Vagina (tissue), 2 donors: ENCODE measurements at places on chromosomes 5 and 9.

DNA sequence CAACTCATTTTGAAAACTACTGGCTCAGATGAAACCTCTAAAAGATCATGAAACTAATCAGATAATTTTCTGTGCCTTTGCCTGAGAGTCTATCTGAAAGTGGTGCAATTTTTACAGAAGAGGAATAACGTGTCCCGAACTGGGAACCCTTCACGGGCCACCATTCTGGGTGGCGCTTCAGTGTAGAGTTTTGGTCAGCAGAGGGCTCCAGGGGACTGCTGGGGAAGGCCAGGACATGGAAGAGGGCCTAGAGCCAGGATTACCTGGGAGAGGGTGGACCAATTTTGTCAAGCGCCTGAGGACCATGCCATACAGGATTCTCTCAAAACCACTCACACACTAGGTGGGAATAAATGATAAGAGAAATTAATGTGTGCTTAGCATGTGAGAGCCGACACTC lies 49.7 kb upstream of the PLEKHG4B start:
- DNase-seq: no peak

DNA sequence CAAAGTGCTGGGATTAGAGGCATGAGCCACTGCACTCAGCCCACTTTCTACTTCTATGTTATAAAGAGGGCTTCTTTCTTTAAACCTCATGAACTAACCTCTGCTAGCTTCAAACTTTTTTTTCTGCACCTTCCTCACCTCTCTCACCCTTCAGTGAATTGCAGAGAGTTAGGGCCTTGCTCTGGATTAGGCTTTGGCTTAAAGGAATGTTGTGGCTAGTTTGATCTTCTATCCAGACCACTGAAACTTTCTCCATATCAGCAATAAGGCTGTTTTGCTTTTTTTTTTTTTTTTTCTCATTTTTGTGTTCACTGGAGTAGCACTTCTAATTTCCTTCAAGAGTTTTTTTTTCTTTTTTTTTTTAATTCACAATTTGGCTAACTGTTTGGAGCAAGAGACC lies 216.4 kb upstream of the MAP3K1 start:
- DNase-seq: no peak

- DNase-seq: no peak
Measured at GRCh38 chr5:158759283-158759682, 340.4 kb downstream of the EBF1 start.

DNA sequence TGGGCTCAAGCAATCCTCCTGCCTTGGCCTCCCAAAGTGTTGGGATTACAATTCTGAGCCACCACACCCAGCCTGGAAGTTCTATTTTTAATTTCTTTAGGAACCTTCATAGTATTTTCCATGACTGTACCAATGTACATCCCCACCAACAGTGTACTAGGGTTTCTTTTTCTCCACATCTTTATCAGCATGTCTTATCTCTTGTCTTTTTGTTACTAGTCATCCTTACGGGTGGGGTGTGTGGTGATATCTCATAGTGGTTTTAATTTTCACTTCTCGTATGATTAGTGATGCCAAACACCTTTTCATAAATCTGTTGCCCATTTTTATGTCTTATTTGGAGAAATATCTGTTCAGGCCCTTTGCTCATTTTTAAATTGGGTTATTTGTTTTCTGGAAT lies 123.0 kb upstream of the MEF2C start:
- no peak for DNase-seq

DNA sequence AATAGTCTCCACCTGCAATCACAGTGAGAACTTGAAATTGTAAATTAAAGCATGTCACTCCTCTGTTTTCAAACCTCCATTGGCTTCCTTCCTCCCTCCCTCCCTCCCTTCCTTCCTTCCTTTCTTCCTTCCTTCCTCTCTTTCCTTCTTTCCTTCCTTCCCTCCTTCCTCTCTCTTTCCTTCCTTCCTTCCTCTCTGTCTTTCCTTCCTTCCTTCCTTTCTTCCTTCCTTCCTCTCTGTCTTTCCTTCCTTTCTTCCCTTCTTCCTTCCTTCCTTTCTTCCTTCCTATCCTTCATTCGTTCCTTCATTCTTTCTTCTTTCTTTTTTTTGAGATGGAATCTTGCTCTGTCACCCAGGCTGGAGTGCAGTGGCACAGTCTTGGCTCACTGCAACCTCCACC lies 595.0 kb upstream of the ZNF608 start:
- no peak for DNase-seq

DNA sequence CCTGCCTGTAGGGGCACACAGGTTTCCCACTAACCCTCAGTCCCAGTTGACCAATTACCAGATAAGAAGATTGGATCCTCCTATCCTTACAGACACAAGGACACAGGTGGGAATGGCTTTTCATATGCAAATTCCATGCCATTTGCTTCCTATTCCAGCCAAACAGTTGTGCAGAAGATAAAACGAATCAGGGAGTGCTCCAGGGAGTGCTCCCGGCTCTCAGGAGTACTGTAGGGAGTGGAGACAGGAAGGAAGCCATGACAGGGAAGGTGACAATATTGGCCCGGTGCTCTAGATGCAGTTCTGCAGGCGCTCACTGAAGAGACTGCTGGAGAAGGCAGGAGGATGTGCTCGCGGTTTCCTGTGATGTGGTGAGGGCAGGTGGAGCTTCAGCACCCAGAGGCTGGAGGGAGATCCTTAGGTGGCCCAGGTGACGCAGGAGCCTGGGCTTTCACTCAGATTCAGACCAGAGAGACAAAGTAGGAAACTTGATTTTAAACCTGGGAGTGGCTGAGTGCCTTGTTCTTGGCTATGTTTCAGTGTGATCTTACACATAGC lies 260.0 kb downstream of the AUH start:
- DNase-seq: no peak

- no peak for DNase-seq
Measured at GRCh38 chr5:132473019-132473531, 17.5 kb downstream of the IRF1 start.

- DNase-seq: no peak
Measured at GRCh38 chr9:108838017-108838416, 17.8 kb downstream of the ACTL7B start.

DNA sequence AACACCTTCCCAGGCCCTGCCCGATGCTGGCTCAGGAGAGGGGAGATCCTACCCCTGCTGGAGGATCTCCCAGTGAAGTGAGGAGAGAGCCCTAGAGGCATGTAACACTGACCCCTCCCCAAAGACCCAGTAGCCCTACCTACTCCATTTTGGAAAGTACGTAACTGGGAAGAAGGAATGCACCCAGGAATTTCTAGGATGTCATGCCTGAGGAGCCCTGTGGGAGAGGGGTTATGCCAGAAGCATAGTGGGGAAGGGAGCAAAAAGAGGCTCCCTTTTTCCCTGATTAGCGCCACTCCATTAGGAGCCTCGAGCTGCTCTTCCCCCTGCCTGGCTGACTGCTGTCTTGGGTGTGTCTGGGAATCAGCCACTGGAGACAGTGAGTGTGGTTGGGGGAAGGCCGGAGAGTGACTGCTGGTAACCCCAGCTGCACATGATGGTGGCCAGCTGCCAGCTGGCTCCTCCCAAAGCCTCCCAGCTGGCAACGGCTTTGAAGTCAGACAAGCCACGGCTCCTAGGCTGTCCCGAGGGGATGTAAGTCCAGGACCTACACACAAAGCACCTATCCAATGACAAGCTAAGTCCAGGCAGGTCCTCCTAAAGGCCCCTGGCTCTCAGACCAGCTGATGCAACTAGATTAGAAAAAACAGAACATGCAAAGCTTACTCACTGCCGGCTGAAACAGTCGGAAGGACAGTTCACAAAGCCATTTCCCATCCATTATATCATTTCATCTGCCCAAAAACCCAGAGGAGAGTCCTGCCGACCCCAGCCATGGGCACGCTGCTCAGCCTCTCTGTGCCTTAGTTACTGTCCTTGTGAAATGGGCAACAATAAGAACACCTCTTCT lies 136.5 kb upstream of the ABCA1 start:
- DNase-seq: no peak

DNA sequence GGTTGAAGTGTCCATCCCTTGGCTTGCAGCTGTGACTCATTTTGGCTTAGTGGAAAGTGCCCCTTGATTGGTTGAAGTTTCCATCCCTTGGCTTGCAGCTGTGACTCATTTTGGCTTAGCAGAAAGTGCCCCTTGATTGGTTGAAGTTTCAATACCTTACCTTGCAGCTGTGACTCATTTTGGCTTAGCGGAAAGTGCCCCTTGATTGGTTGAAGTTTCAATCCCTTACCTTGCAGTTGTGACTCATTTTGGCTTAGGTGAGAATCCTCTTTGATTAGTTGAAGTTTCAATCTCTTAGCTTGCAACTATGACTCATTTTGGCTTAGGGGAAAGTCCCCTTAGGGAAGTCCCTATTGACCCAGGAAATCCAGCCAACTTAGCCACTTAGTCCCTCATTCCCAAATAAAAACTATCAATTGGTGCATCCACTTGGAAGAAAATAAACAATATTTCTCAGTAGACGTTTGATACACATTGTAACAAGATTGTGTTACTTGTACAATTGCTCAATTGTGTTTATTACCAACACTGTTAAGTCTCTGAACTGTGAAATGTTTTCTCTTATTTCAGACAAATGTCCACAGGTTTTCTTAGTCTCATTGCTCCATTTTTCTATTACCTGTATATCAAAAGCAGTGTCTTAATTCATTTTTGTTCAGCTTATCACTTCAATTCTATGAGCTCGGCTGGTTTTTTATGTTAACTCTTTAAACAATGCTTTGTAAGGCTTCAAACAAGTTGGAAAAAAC lies 2308.8 kb upstream of the ACO1 start:
- DNase-seq: no peak

- DNase-seq: no peak
Measured at GRCh38 chr9:117035546-117035945, 348.4 kb downstream of the TRIM32 start.

- no peak for DNase-seq
Measured at GRCh38 chr5:40442346-40442745, 237.4 kb upstream of the PTGER4 start.

DNA sequence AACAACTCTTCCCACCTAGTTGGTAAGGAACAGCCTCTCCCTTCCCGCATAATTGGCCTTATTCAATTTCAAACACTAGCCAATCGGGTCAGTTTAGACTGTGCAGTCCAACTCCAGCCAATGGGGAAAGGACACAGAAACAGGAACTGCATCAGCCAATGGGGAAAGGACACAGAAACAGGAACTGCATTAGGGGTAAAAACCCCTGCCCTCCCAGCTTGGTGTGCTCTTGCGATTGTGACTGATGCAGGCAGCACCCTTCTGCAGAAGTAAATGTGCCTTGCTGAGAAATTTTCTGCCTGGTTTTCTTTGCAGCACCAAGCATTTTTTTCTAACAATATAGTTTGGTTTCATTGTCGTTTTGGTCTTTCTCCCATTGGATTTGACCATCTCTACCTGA lies 8.5 kb upstream of the GLT6D1 start:
- DNase-seq: no peak

DNA sequence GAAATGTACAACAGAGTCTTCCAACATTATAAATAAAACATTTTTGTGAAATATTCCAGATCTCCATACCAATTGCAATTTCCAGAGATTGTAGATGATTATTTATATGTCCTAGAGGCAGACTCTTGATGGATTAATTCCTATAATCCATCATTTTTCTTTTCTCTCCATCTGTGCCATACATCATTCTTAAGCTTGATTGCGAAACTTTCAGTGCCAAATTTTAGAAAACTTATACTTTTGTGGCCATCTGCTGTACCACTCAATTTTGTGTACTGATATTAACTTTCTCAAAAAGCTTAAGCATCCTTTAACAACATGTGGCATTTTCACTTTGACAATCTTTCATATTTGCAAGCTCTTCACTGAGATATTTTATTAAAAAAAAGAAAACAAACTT lies 446.9 kb downstream of the SEMA5A start:
- no peak for DNase-seq

DNA sequence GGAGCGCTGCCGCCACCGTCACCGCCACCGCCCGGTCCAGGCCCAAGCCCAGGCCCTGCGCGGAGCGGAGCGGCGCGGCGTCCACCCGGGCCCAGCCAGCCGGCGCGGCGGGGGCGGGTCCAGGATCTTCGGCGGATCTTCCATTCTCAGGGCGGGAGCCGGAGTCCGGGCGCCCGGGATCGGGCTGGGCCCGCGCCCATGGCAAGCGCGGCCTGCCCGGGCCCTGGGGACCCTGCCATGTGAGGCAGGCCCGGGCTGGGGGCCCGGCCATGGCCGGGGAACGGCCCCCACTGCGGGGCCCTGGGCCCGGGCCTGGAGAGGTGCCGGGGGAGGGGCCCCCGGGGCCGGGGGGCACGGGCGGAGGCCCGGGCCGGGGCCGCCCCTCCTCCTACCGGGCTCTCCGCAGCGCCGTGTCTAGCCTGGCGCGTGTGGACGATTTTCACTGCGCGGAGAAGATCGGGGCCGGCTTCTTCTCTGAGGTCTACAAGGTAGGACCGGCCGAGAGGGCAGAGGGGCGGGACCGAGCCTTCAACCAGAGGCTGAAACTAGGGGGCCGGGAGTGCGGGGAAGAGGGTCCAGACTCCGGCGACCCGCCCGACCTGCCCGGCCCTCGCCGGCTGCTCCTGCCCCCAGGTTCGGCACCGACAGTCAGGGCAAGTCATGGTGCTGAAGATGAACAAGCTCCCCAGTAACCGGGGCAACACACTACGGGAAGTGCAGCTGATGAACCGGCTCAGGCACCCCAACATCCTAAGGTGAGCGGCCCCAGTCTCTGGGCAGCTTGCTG lies 482 bp downstream of the TESK1 start:
- no peak for DNase-seq

- DNase-seq: no peak
Measured at GRCh38 chr5:114184006-114184405, 177.9 kb upstream of the KCNN2 start.

DNA sequence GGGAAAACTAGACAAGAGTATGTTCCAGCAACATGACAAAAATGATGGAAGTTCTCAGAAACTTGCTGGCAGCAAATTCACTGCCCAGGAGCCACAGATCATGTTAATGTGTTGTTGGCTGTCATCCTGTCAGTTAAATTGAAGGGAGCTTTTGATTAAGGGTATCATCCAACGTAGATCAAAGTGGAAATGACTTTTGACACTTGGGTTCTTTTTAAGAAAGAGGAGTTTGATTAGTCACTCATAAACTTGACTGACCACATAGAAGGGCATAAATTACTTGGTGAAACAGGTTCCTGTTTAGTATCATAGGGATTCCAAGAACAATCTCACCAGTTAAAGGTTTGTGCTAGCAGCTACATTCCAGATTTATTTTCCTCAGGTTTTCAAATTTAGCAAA lies 288.7 kb downstream of the CSNK1G3 start:
- no peak for DNase-seq

DNA sequence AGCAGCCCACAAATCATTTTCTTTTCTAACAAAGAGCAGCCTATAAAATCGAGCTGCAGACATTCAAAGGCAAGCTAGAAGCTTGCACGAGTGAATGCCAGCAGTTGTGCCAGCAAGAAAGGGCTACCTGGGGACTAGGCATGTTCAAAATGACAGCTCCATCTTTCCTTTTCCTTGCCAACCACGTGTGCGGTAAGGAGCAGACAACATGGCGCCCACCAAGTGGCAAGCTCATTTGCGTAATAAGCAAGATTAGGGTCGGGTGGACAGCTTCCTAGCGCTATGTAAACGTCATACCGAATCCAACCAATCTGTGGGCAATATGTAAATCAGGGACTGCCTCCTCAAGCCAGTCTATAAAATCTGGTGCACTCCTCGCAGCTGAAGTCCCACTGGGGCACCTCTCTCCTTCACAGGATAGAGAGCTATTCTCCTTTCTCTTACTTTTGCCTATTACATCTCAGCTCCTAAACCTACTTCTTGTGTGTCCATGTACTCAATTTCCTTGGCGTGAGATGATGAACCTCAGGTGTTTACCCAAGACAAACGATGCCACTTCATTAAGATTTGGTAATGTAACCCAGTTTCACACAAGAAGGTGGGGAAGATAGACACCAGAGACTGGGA lies 22.5 kb upstream of the SPARC start:
- no peak for DNase-seq

- peak; percentile 100 for DNase-seq
Measured at GRCh38 chr5:131796793-131797693, at the start of gene FNIP1. Gene FNIP1, minus strand, starts transcription at chr5:131797017. Its CDS starts 96 bp downstream, at chr5:131796921.
